ENCODE measurements at places on chromosomes 12 and 14.

- peak; percentile 47 for DNase-seq
Observed at GRCh38 chr14:69580009-69580577, 5.4 kb upstream of the CCDC177 start.

GRCh38 chr14:90454041-90455000, 57.5 kb downstream of the CALM1 start:
- peak; percentile 98 for DNase-seq

DNA sequence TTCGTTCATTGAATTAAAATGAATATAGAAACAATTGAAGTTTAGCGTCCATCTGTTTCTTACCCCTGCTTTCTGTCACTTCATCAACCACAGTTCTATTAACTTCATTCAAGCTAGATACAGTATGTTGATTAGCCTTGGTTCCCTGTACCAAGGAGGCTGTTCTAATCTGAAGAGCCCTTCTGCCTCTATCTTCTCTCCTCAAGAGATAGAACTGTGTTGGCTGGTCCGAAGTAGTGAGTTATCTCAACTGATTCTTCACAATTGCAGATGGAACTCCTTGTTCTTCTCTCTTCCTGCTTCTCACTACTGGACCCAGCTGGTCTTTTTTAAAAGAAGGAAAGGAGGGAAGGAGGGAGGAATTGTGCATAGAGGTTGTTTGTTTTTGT, 82.1 kb upstream of the TRAF3 start:
- DNase-seq = no peak

DNA sequence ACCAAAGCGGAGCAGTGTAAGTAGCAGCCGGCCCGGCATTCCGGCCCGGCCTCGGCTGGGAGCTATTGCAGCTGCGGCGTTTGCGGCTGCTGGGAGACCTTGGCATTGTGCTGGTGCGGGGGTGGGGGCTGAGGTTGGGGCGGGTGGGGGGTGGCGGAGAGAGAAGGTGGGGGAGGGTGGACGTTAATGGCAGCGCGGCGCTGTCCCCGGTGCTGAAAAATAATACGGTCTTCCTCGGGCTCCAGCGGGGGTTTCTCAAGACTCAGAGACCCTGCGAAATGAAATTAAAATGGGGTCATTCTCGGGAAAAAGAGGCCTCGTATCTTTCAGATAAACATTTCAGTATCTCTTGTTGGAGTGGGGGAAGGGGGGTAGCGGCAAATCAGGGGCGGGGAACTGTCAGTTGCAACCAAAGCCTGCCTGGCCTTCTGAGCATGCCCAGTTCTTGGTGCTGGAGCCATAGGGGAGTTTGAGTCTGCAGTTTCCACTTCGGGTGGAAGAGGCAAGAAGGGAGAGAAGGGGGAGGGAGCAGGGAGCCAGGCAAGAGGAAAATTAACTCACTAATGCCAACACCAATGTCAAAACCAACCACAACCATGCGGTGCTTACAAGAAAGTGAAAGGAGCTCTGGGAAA, 414 bp downstream of the UNC79 start:
- peak; percentile 88 for DNase-seq

- DNase-seq = no peak
Observed at GRCh38 chr12:50665609-50666008, 98.3 kb upstream of the ATF1 start.

All from eye (tissue), 1 donor.